Mucosa of gallbladder (tissue), 1 donor: ENCODE measurements at places on chromosomes 12 and 14. TPM values are rescaled to one million over a fixed set of nuclear protein-coding genes. Genes with fewer than 3 reads are reported as not detected.

DNA sequence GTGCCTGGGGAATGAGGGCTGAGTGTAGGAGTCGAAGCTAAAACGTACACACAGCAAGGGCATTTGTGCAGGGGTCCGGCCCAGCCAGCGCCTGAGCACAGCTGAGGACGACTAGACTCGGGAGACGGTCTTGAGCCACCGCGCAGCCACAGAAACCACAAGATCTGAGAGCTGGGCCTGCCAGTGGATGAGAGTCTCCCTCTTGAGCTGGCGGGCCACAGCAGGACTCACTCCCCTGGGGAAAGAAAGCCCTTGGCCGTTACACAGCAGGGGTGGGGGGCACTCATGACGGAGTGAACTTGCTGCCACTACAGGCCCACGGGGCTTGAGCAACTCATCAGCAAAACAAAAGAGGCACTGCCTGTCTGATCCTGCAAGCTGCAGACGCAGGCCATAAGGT lies 23.0 kb downstream of the STX2 start:
- no peak for DNase-seq

- DNase-seq: no peak
Observed at GRCh38 chr12:79534029-79534867, 156.5 kb downstream of the PAWR start.

DNA sequence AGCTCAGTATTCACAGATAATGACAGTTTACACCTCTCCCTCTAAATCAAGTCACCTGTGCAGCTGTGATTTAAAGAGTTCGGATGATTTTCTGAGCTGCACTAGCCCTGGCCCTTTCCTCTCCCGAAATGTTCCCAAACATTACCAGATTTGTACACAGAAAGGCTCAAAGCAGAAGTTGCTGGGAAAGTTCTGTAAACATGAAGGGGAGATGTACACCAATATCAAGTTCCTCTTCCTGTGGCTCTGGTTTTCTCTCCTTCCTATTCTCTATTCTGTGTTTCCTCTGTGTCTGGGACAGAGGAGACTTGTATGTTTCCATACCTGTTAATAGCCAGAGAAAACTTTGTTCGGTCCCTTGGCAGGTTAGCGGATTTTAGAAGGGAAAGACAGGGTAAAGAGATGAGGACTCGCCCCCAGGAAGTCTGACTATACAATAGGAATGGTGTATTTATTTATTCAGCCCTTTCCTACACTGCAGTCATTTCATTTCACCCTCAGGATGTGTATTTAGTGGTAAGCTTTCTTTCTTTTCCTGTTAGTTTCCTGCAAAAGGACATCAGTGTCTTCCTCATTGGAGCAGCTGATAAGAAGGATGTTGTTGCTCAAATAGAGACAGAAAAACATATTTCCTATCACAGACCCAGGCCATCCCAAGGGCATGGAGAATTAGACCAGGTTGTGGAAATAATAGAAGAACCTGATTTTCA lies 7.6 kb upstream of the NUMB start:
- DNase-seq: no peak

DNA sequence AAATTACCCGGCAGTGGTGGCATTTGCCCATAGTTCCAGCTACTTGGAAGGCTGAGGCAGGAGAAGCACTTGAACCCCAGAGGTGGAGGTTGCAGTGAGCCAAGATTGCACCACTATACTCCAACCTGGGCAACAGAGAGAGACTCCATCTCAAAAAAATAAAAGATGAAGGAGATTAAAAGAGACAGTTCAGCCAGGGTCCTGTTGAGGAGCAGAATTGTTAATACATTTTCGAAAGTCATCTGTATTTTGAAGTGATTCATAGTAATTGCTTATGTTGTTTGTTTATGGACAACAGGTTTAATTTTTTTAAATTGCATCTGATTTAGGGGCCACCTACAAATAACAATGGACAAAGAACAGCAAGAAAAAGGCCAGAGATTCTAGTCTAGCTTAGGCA lies 112.9 kb downstream of the DIP2B start:
- DNase-seq: no peak

DNA sequence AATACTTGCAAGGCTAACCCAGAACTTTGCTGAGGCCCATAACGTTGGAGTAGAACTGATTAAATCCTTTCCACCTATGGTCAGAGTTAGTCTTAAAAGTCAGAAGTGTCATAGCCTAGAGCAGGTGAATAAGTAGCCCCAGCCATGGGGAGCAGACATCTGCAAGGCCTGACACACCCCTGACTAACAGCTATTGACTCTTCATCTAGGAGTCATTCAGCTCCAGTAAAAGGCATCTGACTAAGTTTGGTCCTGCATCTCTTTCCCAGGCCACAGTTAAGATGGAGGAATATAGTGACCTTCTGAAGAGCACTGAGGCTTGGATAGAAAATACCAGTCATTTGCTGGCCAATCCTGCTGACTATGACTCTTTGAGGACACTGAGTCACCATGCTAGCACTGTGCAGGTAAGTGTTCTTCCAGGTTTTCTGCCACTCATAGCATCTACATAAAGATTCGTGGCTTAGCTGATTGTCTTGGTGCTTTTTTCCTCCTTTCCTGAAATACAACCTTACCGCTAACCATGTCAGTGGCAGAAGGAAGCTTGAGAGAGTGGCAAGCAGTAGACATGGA lies 212.9 kb downstream of the ESR2 start:
- no peak for DNase-seq

DNA sequence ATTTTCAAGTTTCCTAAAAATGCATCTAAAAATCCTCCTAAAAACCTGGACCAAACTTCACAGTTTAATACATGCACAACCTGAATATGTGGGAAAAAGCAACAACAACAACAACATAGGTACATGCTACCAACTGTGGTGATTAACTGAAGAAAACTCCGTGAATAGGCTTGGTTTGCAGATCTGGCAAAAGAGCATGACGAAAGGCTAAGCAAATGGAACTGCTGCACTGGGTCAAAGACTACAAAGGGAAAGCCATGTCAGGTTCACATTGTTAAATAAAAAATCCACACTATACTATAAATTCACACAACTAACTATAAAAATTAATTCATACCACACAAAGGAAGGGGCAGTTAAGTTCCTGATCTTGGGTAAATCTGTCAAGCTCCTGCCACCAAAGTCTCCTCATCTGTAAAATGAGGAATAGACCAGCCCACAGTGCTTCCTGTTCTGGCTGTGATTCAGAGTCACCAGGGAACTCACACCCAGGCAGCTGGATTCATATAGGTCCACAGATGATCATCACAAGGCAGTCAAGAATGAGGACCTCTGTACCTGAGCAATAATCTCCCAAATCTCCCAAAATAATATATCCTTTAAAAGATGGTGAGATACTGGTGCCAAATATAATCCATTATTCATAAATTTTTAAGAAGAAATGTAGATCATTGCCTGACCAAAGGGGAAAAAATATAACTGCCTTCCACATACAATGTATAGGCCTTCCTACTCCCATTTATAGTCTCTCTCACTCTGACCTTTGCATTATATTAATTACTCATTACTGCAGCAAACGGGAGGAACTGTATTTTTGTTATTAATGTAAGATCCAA lies 7.0 kb downstream of the CORO1C start:
- DNase-seq: no peak

GRCh38 chr14:33711194-33711593 lies 239.7 kb downstream of the EGLN3 start:
- DNase-seq: no peak

GRCh38 chr12:19709889-19710288 lies 270.6 kb downstream of the AEBP2 start:
- DNase-seq: no peak

DNA sequence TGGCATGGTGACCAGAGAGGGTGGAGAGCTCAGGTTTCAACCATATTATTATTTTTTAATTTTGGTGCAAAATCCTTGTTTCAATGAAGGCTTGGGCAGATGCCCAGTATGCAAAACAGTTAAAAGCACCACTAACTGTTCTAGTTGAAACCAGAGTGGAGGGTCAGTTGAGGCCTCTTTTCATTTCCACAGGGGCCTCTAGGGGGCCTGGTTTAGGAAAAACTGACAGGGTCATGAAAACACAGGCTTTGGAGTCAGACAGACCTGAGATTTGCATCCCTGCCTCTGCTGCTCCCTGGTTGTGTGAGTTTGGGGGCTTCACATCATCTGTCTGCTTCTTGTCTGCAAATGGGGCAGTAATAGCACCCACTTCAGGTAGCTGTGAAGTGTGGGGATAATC lies 3.3 kb upstream of the RPH3A start:
- DNase-seq: no peak

DNA sequence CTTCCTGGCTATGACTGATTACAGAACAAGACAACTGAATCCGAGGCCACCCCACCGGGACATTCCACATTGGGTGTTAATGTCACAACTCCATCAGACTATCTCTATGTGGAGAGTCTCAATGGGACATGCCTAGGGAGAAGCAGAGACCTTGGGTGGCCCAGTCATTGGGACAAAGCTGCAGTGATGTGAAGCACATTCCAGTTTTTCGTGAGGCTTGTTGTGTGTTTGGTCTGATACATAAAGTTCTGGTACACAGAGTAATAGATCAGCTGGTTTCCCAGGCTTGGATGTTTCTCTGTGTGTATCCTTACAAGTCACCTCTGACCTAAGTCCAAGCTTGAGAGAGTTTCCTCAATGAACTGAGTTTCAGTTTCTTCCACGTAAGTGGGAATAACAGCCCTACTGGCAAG lies 42.3 kb downstream of the CPM start:
- DNase-seq: no peak

DNA sequence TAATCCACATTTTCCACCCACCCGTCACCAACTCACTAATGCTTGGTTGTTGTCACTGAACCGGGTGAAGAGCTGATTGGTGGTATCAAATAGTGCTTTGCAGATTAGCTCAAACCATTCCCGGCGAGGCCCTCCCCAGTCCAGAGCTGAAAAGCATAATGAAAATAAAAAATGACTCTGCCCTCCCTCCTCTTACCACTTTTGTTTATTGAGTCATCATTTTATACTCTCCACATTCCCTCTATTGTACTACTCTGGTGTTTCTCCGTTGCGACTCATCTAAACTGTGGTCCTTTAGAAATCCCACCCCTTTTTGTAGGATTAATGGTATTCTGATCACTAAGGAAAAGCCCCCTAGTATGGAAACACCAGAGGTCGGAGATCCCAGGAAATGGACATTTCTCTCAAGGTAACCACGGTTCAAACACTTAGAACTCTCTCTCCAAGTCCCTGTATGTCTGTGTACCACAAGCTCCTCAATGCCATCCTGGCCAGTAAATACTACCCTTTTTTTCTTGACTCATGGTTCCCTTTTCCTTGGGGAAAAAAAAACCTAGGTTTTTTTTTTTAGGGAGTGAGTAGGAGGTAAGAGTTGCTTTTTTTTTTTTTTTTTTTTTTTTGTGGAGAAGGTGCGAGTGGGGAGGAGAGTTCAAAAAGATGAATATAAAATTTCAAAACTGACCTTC lies 42.0 kb downstream of the AREL1 start:
- no peak for DNase-seq

GRCh38 chr12:57584690-57585089 lies 6.3 kb upstream of the PIP4K2C start:
- no peak for DNase-seq

DNA sequence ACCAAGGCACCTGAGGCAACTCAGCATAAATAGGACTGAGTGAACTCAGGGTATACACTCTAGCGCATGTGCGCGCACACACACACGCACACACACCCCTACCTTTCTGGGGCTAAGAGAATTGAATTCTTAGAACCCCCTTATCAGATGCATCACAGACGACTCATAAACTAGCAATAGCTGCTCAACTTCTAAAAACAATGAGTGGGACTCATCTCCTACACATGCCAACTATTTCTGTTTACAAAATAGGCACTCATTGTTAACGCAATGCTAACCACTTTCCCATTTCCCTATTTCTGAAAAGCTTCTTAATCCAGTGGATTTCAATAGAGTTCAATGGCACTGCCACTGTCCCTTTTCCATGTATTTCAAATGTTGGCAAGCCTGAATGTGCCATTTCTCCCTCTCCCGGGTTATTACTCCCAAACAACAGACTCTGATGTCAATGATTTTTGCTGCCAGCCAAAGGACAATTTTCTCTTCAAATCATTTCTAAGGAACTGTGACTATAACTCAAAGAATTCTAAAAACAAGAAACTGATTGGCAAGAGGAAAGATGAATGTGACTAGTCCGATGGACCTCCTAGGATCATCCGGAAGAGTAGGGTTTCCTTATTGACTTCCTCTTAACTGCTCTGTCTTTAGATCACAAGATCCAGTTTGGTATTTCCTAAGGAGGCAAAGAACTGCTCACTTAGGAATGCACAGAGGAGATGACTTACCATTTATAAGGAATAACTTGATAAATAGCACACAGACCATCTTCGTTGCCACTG lies 48.8 kb downstream of the SLC38A1 start:
- no peak for DNase-seq

DNA sequence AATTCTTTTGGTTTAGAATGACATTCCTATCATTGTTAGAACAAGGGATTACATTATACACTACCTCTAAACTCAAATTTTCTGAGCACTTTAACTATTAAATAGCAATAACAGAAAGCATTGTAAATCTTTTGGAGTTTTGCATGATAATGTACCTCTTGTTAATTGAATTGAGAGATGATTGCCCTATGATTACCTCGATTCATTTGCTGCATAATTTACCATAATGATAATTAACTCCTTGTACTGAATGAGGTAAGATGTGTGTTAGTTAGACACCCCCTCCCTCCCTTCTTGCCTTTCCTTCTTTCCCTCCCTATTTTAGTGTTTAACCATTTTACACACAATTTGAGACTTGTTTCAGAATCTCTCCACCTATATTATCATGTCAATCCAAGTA lies 469.2 kb downstream of the DIO2 start:
- no peak for DNase-seq

GRCh38 chr12:49974231-49974675 lies 1.5 kb downstream of the AQP6 start:
- peak; percentile 78 for DNase-seq

GRCh38 chr14:54087376-54087775 lies 130.8 kb upstream of the BMP4 start:
- DNase-seq: no peak

GRCh38 chr14:100982762-100983161 lies 79.2 kb upstream of the RTL1 start:
- DNase-seq: peak; percentile 62

DNA sequence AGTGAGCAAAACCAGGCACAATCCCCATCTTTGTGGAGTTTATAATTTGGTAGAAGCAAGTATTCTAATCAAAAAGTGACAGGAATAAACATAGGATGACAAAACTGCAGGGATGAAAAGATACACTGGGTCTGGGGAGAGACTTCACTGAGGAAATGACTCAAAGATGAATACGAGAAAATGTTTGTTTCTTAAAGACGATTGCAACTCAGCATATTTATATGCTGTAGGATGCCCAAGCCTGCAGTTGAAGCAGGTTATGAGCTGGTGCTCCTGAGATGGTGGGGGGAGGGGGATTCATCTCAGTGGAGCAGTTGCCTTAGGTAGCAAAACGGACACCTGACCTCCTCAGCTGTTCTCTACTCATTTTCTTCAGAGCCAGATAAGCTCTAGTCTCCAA lies 13.4 kb upstream of the SLC38A4 start:
- no peak for DNase-seq

Gene DNAH10
- total RNA-seq: 0.23 TPM

Gene REP15
- total RNA-seq: 0.95 TPM

Gene TMEM30B
- total RNA-seq: 97.8 TPM

Gene RNFT2
- total RNA-seq: 5.6 TPM

Gene MGST1
- 410 TPM for total RNA-seq

Gene GDF3
- not detected for total RNA-seq

Gene OTUB2
- 2.1 TPM for total RNA-seq

Gene INSM2
- total RNA-seq: not detected

Gene ENDOU
- total RNA-seq: not detected

Gene SELPLG
- 22.4 TPM for total RNA-seq

Gene PTCSC3
- total RNA-seq: not detected

Gene DLK1
- total RNA-seq: 7.0 TPM

Gene SMCO2
- total RNA-seq: not detected

Gene ESRRB
- total RNA-seq: 0.40 TPM

Gene IL26
- total RNA-seq: not detected

Gene FGF23
- 0.06 TPM for total RNA-seq

Gene KRT6C
- not detected for total RNA-seq
